ENCODE measurements at places on chromosomes 1 and 21.

GRCh38 chr1:193077991-193078390 lies 18.6 kb downstream of the RO60 start:
- no peak for DNase-seq

DNA sequence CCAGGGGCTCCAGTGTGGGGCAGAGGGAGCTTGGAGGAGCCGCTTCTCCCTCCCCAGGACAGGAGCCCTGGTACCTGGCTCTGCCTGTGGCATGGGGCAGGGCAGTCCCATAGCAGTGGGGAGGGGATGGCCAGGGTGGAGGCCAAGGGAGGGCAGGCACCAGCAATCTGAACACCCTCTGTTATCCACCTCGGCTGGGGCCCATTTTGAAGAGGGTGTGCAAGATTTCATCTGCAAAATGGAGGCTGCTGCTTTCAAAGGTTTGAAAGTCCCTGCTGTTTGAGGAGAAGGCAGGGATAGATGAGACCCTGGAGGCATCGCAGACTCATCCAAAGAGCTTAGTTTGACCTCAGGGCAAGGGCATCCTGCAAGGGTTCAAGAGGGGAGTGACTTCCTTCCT lies 15.2 kb upstream of the TMPRSS2 start:
- no peak for DNase-seq

DNA sequence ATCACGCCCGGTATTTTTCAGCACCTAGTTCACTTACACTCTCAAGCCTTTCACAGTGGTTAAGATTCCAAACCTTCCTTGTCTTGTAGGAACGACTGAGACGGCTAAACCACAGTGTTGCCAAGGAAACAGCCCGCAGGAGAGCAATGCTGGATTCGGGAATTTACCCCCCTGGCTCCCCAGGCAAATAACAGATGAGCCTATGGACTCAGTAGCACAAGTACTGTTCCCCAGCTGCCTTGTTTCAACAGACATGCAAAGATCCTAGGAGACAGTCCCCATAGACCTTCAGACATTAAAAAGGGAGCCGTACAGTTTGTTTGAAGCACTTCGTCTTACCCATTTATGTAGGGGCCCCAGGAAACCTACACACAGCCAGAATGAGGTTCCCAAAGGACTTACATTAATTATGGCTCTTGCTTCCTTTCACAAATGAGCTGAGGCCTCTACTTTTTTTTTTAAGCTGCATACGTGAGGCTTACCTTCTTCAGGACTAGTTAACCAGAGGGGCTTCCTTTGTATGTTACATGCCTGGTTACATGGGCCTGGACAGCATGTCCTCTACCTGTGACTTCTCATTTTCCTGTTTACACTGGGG lies 2.7 kb downstream of the SNAPIN start:
- no peak for DNase-seq

DNA sequence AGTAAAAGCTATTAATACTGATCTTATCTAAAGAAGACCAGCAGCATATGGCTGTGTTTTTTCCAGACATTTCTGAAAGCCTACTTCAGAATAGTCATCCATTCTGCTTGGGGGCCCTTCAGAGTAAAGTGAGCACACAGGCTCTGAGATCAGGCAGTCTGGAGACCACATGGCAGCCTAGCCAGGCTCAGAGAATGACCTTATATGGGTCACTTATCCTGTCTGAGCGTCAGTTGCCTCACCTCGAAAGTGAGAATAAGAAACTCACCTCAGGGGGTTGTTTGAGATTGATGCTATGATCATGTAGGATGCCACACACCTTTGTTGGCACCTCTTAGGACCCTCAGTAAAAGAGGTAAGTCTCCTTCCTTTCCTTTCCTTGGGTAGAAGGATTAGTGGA lies 270.4 kb downstream of the GRIK1 start:
- DNase-seq, result no peak

DNA sequence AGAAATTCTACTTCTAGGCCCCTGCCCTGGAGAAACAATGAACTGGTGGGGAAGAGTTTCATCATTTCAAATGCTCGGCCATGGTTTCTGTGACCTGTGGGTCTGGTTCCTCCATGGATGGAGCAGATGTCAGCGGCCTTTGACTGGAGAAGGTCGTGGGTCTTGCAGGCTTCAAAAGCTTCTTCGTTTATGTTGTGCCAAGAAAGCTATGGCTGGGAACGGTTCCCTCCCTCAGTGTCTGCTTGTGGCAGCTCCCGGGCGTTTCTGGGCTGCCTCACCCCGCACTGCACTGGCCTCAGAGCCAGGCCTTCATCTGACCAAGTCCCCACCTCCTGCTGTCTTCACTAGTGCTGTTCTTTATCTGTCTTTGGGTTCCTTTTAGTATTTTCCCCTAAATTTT lies 46.4 kb upstream of the POFUT2 start:
- no peak for DNase-seq

GRCh38 chr1:18536915-18537314 lies 56.2 kb downstream of the KLHDC7A start:
- DNase-seq, result no peak

- DNase-seq, result no peak
Observed at GRCh38 chr1:90840352-90840751, 123.2 kb upstream of the BARHL2 start.

GRCh38 chr1:51330331-51331201 lies at the start of gene TTC39A:
TSS of gene TTC39A (minus strand) at chr1:51330562. CDS start at chr1:51330477, 85 bp downstream.
- no peak for DNase-seq

DNA sequence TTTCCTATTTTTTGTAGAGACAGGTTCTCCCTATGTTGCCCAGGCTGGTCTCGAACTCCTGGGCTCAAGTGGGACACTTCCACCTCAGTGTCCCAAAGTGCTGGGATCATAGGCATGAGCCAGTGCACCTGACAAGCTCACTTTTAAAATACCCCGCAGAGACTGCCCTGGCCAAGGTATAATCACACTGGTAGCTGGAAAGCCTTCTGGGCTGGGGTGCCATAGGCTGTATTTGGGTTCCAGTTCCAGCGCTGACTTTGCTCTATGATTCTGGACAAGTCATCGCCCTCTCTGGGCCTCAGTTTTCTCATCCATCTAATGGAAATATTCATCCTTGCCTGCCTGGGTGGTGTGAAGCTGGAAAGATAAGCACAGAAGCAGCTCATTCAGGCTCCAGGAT lies 10.4 kb downstream of the LDLRAD1 start:
- DNase-seq, result no peak

DNA sequence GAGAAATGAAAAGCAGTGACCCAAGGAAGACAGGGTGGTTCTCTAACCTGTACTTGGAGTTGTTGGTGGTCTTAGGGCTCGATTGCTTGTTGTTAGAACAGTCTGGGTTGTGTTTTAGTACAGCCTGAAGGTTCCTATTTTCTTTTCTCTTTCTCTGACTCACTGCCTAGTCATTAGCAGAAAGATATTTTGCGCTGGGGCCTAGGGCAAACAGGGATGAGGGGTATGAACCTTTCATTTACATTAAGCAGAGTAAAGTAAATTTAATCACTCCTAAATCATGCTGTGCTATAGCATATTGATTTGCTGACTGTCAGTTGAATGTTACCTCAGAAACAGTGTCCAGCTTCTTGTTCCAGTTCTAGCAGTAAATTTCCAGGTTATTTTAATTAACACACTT lies 197.2 kb downstream of the RWDD3 start:
- DNase-seq, result no peak

DNA sequence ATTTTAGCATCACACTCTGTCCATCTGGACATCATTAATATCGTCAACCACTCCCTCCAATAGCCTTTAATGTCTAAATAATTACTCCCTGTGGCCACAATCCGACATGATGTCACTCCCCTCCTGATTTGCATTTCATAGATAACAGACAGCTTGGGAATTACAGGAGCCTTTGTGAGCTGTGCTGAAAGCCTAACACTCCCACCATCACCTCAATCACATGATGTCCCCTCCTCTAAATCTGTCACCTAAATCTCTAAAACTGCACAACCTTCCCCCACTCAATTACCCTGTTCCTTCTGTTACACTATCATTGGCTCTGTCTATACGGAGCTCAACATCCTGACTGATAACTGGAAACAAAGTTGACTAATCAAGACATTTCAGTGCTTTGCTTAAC lies 14.3 kb downstream of the NHLH2 start:
- DNase-seq, result no peak

DNA sequence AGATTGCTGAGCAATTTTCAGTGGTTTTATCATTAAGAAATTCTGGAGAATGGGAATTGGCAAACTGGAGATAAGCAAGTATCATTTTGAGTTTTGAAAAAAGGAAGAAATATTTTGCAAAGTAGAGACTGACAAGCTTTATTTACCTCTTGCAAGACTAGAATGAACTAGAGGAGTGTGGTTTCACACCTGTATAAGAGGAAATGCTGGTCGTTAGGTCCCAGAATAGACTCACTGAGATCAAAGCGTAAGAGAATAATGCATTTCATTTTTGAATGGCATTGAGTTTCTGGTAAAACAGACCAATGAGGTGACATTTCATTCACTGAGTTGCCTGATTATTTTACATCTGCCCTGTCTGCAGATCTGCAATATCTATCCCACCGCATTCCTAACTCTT lies 308.1 kb downstream of the ADGRL2 start:
- no peak for DNase-seq

GRCh38 chr1:198174297-198174696 lies 17.5 kb downstream of the NEK7 start:
- no peak for DNase-seq

- DNase-seq, result no peak
Observed at GRCh38 chr1:198641501-198641900, 2.7 kb downstream of the PTPRC start.

GRCh38 chr1:167171286-167171929 lies 49.3 kb upstream of the POU2F1 start:
- no peak for DNase-seq

- DNase-seq, result no peak
Observed at GRCh38 chr1:27065999-27066630, 53.5 kb upstream of the TENT5B start.

GRCh38 chr1:94892604-94893254 lies 34.2 kb downstream of the CNN3 start:
- no peak for DNase-seq

DNA sequence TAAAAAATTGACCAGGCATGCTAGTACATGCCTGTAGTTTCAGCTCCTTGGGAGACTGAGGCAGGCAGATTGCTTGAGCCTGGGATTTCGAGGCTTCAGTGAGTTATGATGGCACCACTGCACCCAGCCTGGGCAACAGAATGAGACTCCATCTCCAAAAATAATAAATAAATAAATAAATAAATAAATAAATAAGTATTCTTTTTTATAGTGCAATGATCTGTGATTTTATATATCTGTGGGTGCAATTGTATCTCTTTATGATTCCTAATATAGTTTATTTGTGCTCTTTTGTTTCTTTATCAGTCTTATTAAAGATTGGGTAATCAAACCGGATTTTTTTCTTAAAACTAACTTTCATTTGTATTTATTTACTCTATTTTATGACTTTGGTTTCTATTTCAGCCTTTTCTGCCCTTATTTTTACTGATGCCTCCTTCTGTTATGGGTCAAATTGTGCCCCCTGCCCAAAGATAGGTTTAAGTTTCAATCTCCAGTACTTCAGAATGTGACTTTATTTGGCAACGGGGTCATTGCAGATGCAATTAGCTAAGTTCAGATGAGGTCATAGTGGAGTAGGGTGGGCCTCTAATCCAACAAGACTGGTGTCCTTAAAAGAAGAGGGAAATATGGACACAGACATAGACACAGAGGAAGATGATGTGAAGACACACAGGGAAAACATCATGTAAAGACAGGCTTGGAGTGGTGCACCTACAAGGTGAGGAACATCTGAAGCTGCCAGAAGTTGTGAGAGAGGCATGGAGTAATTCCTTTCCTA lies 74.9 kb upstream of the CDC42BPA start:
- no peak for DNase-seq

DNA sequence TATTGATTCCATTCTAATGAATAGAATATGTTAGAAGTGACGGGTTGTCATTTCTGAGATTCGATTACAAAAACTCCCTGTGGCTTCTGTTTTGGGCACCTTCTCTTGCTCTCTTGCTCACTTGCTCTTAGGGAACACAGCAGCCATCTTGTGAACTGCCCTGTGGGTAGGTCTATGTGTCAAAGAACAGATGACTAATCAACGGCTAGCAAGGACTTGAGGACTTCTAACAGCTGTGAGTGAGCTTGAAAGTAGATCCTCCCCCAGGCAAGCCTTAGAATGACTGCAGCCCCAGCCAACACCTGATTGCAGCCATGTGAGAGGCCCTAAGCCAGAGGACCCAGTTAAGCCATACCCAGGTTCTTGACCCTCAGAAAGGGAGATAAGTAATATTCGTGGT lies 49.3 kb downstream of the AZIN2 start:
- DNase-seq, result no peak

GRCh38 chr1:4736254-4736653 lies 81.8 kb downstream of the AJAP1 start:
- DNase-seq, result no peak

DNA sequence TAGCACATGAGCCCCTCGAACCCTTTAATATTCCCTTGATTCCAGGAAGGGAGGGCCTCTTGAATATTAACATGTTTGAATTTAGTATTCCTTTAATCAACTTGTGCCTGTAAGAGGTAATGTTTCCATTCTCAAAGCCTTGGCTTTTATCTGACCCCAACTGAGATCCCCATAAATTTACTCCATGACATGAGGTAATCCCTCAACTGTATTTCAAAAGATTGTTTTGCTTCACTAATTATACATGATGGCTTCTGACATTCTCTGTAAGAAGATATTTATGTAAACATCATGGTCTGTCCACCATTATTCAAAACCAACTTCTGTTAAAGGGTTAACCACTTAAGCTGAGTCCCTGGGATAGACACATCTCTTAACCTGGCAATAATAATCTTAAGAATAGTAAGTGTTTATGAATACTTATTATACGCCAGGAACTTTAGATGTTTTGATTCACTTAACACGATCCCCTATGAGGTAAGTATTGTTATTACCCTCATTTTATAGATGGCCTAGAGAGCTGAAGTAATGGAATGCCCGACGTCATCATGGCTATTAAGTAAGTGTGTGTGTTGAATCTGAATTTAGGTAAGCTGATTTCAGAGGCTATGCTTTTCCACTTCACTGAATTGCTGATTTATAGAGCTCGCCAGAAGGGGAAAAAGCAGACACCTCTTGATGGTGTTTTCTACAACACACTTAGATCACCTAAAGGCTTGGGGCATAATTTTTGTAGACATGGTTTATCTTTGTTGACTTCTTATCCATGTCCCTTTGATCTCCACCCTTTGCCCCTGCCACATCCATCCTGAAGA lies 11.1 kb downstream of the KRTAP19-1 start:
- DNase-seq, result no peak

- DNase-seq, result no peak
Observed at GRCh38 chr1:77104672-77105071, 114.6 kb downstream of the PIGK start.

- DNase-seq, result no peak
Observed at GRCh38 chr1:156359973-156360372, 9.0 kb upstream of the RHBG start.

GRCh38 chr1:12764016-12764415 lies 9.5 kb upstream of the PRAMEF12 start:
- DNase-seq, result no peak

- no peak for DNase-seq
Observed at GRCh38 chr1:18289597-18289996, 182.0 kb downstream of the IGSF21 start.
